ENCODE measurements at places on chromosomes 3 and 15.

- DNase-seq, result no peak
Measured at GRCh38 chr3:124993466-124993865, 58.9 kb upstream of the MUC13 start.

- DNase-seq, result no peak
Measured at GRCh38 chr3:140570602-140571001, 107.3 kb upstream of the TRIM42 start.

- DNase-seq, result no peak
Measured at GRCh38 chr3:85584779-85585356, 626.1 kb downstream of the CADM2 start.

DNA sequence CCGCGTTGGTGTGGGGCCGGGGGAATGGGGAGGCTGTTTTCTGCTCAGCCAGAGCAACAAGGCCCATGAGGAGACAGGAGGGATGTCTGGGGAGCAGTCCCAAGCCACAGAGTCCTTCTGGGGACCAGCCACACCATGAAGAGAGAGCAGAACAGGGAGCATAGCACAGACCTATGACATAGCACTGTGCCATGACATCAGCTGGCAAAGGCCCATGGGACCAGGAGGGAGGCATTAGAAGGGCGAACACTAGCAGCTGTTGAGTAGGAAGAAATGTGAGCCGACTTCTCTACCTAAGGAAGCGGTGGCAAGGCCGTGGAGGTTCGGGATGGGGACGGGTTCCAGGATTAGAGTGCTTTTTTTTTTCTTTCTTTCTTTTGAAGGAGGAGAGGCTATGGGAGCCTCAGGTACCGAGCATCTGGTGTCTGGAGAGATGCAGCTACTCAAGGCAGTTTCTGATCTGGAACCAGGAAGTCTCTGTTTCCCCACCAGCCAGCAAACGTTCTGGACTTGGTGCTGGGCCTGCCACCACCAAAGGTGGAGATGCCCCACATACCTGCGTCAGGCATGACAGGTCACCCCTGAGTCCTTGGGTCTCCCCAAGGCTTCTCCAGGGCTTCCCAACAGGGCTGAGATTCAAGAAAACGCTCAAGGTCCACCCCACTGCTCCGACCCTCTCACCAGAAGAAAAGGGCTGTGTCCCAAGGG, 77.3 kb upstream of the CGNL1 start:
- peak; percentile 65 for DNase-seq

DNA sequence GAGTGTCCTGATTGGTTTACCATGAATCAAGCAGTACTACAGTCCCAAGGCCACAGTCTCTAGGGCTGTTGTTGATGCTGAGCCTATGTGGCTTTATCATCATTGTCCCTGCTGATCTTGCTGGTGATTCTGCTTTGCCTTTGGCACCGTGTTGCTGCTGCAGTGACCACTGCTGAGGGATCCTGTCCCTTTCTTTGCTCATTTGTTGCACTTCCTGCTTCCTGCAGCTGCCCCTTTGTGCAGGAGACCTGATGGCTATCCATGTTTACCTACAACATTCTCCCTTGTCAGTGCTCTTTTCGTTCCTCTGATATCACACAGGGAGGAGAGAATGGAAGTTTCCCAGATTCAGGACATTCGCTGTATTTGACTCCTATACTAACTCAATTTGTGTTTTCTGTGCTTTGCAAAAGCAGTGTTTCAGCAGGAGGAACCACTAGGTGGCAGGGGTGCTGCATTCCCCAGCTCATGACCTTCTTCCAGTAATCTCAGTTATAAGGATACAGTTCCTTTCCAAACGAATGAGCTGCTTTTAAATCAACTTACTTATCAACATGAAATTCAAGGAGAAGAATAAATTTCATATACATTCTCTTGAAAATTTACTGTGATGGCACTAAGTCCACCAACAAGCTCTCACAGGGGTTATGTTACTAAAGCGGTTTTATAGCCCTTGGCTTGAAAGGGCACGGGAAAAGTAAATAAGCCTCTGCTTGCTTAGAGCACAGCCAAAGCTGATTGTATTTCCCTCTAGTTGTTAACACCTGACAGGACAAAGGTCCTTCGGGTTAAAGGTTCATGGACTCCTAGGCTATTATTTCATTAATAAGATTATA, 9.7 kb upstream of the THUMPD3 start:
- peak; percentile 88 for DNase-seq

GRCh38 chr3:23888617-23889228, 28.1 kb downstream of the NKIRAS1 start:
- DNase-seq, result no peak

GRCh38 chr3:63798949-63799348, 20.1 kb upstream of the C3orf49 start:
- no peak for DNase-seq

DNA sequence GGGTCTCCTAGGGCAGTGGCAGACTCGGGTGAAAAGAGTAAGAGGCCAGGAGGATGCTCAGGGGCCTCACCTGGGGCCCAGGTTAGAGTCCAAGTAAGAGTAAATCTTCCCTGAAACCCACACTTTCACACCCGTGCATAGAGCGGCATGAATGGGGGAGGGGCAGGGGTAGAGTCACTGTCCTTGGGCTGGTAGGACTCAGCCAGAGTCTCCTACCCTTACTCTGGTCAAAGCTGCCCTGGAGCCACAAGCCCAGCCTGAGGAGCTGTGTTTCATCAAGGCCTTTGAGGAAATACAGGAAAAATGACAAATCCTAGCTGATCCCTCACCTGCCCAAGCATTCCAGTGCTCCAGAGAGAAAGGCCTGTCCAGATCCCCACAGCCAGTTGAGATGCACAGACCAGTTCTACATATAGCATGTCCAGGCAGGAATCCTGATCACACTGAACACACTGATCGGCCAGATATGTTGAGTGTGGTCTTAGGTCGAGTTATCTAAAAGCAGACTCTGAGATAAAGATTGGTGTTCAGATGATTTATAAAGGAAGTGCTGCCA, 16.7 kb upstream of the CTNNB1 start:
- DNase-seq, result no peak

- DNase-seq, result no peak
Measured at GRCh38 chr3:66492672-66493071, 8.2 kb downstream of the LRIG1 start.

Data from lower leg skin (tissue), 4 donors.